ENCODE measurements at places on chromosomes 4 and X.
A peak's percentile ranks its signal among the peaks of the same experiment; 100 is the strongest.

GRCh38 chr4:76748649-76749048 is 149.3 kb downstream of the SOWAHB start:
- DNase-seq = no peak

GRCh38 chr4:57074744-57075143 is 35.4 kb downstream of the IGFBP7 start:
- no peak for DNase-seq

GRCh38 chrX:39440799-39441284 is 639.6 kb downstream of the MID1IP1 start:
- DNase-seq = no peak

DNA sequence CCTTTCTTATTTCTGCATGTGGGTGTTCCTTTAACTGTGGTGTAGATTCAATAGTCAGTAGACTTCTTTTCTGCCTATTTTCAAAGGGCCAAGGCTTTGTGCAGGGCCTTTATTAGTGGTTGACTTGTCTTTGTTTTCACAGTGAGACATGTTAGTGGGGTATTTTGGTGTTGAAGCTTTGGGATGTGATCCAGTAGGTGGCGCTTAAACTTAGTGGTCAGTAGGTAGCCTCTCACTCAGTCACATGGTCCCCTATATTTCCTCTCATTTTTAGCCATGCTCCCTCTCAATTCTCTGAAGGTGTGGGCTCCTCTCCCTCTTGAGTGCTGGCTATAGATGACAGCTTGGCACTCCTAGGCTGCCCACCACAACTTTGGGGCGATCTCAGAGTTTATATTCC is 23.4 kb upstream of the SLC10A7 start:
- no peak for DNase-seq

GRCh38 chrX:28347476-28347875 is 239.8 kb upstream of the IL1RAPL1 start:
- DNase-seq = no peak

DNA sequence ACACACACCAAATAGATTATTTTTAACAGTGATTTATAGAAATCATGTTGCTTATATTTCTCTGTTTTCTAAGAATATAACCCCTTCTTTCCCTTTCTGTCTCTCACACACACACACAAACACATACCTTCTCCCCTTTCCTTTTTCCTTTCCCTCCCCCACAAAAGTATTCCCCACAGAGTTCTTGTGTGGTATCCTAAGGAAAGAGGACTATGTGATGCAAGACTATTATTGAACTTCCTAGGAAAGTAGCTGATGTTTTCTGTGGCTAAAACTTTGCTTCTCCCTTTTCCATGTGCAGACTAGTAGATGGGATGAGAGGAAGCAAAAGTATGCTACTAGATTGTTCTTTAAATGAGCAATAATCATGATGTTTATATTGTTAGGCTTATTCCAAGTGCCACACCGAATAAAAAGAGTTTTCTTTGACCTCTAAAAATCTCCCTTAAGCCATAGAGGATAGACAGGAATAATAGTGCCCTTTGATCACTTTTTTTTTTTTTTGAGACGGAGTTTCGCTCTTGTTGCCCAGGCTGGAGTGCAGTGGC is 38.7 kb downstream of the CPEB2 start:
- DNase-seq = no peak

GRCh38 chr4:11494232-11494631 is 65.5 kb upstream of the HS3ST1 start:
- no peak for DNase-seq

- DNase-seq = no peak
These were observed 165.2 kb upstream of the SLC7A11 start for GRCh38 chr4:138407329-138407728.

GRCh38 chr4:4386736-4387392 is at the start of gene NSG1:
NSG1 (plus strand) TSS chr4:4387102; CDS start chr4:4387630, 528 bp downstream.
- peak; percentile 77 for DNase-seq

DNA sequence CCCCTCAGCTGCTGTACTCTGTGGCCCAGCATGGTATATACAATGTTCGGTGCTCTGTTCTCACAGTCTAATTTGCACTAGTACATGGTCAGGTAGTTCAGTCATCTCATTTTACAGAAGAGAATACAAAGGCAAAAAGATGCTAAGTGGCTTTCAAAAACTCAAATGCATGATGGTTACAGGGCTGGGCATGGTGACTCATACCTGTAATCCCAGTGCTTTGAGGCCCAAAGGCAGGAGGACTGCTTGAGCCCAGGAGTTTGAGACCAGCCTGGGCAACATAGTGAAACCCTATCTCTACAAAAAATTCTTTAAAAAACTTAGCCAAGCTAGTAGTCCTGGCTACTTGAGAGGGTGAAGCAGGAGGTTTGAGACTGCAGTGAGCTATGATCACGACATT is 210.5 kb upstream of the KIT start:
- DNase-seq = no peak

DNA sequence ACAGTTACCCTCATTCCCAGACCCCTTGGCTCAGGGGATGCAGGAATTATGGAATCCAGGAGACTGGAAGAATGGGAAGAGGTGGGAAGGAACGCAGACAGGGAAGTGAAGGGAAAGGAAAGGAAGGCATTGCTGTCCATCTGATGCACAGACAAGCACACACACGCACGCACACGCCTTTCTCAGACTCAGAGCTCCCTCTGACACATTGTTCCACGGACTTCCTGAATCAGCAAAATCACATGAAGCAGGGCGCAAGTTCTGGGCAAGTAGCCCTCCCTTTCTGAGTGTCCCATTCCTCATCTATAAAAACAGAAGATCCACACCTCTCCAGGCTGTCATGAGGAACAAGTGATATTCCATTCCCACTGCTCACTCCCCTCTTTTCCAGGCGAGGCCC is 13.2 kb downstream of the IQSEC2 start:
- DNase-seq = no peak

DNA sequence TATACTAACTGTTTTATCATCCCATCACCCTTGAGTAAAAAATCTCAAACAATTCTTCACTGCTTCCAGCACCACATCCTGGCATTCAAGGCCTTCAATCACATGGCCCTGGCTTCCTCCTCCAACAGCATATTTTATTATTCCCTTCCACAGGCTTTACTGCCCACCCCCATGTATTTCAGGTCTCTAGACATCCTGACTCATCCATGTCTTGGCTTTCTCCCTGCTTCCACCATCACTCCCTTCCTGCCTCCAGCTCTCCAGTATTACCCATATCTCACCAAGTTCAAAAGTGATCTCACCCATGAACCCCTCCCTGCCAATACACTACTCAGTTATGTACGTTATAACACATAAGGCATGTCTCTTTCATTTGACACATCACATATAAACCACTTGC is 34.7 kb upstream of the PLAC1 start:
- no peak for DNase-seq

Data from glutamatergic neuron (in vitro differentiated cells).